CD4-positive, alpha-beta T cell treated with Interferon alpha-2 for 1 hour (primary cell): ENCODE measurements at places on chromosomes 6 and 20.
A peak's percentile ranks its signal among the peaks of the same experiment; 100 is the strongest.

DNA sequence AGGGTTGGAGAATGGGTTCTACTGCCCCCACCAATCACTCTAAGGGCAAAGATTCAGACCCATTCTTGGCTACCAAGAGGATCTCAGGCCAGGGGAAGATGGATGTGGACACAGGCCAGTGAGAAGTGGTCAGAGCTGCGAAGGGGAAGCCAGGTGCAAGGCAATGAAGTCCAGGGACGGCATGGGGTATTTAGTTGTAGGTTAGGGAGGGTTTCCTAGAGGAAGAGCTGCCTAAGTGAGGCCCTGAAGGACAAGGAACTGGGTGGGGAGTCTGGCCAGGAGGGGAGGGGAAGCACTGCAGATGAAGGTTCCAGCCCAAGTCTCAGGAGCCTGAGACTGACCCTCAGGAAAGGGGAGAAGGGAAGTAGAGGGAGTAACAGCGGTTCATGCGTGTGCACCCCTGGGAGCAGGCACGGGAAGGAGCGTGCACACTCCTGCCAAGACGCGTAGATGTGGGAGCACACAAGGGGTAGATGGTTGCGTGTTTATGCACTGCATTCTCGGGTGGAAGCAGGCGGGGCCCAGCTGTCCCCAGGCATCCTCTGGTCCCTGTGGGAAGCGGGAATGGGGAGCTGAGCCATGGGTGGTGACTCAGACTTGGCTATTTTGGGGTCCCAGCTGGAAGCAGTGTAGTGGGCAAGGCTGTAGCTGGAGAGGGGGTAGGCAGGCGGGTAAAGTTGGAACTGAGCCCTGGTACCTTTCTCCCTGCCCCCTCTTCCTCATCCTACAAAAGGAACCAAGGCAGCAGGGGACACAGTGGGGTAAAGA, 3.3 kb downstream of the ACTL10 start:
- DNase-seq, result no peak

GRCh38 chr6:7300926-7301325, 12.1 kb downstream of the SSR1 start:
- no peak for DNase-seq

- no peak for DNase-seq
Observed at GRCh38 chr6:97705568-97705967, 422.6 kb upstream of the MMS22L start.

- DNase-seq, result no peak
Observed at GRCh38 chr6:22638320-22638719, 69.0 kb downstream of the HDGFL1 start.

- no peak for DNase-seq
Observed at GRCh38 chr6:36230371-36230770, 33.8 kb downstream of the BRPF3 start.

DNA sequence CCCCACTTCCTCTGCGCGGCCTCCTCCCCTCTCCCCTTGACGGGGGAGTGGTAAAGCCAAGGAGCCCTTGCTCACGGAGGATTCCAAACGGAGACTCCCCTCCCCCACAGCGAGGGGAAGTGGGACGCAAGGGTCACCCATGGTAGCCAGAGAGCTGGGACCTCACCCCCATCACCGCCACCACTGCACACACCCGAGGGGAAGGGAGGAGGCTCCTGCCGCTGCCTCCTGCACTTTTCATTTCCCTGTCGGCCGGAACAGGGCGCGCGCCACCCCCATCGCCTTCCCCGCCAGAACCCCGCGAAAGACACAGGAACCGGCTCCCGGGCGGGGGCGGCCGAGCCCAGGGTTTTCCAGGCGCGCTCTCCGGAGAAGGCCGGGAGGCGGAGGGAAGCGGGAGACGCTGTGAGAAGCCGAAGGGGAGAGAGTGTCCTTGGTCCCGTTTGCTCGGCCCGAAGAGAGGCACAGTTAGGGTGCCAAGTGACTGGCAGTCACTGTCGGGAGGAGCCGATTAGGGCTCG, 789 bp downstream of the CCND3 start:
- DNase-seq, result peak; percentile 62

DNA sequence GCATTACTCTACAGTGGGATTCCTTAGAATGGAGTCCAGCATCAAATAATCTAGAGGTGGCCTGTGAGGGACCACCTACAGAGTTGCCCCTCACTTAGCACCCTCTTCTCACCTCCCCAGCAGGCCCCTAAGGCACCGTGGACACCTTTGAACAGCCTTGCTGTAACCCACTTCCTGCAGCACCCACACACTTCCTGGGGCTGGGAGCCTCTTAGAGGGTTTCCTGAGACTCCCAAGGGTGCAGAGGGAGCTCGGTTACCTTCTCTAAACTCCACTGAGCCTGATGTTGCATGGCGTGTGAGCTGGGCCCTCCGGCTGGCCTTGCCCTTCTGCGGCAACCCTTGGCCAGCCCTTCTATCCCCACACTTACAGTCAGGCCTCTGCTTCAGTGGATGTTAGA, 7.3 kb upstream of the SIRPG start:
- peak; percentile 64 for DNase-seq

DNA sequence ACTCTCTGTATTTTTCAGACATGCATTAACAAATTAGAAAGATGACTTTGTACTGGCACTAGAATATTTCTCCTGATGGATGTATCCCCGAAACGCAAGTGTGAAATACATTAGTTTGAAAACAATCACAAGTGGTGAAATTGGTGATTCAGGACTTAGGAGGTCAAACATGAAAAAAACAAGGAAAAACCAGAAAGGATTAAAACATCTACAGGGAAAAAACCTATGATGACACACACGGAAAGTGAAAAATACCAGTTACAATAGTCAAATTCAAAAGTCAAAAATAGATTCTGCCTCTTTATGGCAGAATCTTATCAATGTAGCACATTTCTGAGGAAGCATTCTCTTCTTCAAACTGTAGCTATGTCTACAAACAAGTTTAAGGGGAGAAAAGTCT, 129.0 kb upstream of the SGK1 start:
- no peak for DNase-seq

DNA sequence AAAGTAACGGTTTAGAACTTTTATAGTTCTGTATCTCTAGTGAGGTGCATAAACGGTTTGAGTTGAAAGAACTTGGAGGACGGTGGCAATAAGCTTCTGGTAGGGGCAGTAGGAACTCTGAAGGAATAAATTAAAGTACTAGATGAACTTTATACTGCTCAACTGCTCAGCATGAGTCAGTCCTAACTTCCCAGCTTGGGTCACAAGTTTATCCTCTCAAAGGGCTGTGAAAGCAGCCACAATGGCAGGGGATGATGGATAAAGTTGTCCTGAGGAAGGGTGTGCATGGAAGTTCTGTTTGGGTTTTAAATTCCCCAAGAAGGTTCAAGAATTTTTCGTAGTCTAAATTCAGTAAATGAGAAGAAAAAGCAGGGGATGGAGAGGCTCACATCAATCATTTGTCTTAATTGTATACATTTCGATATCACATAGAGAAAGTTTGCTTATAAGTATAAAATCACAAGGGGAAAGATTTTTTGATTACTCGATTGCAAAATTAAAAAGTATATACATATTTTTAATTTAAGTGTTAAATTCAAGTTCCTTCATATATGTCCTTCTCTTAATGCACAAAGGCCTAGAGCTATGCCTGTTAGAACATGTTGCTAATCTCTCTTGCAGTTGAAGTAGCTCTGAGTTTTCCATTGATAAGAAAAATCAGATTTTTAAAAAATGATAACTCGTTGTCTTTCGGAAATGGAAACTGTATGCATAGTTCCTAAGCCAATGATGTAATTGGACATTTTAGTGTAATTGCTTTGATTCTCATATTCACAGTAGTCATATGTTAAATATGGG, 55.3 kb upstream of the JAG1 start:
- no peak for DNase-seq

- DNase-seq, result no peak
Observed at GRCh38 chr20:36571564-36572504, 1.6 kb upstream of the TGIF2 start.

DNA sequence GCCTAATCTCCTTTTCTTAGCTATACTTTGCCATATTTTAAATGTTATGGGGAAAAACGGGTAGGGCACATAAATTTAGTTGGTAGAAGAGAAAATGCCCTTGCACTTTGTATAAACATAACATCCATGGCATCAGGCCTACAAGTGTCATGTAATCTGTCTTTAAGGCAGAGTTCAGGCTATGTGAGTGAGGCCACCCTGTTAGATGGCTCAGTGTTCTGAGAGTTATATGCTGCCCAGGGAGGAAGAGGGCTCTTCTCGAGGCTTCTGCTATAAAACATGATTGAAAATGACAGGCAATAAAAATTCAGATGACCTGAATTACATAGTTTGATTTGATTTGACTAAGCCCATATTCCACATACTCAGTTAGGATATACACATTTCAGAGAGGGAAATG, 553.6 kb upstream of the MAP3K7 start:
- DNase-seq, result no peak

GRCh38 chr6:52522151-52522626, 54.7 kb downstream of the TRAM2 start:
- no peak for DNase-seq

DNA sequence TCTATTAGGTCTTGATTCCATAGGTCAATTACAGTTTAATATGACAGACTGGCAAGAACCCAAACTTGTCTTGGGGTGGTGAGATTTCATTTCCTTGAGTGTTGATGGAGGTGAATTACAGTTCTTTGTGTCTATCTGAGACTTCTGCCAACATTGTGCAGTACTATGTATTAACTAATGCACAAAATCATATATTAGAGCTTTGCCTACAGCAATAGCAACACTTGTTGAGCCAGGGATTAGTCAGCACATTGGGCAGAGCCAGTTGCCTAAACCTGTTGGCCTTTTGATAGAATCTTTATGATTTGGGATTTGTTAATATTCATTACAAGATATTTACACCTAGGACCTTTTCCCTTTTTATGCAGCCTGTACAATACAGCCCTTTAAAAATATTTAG, 135.3 kb upstream of the CENPW start:
- no peak for DNase-seq

- no peak for DNase-seq
Observed at GRCh38 chr6:76506808-76507207, 434.3 kb upstream of the IMPG1 start.

- no peak for DNase-seq
Observed at GRCh38 chr6:153624528-153624927, 414.5 kb upstream of the OPRM1 start.

DNA sequence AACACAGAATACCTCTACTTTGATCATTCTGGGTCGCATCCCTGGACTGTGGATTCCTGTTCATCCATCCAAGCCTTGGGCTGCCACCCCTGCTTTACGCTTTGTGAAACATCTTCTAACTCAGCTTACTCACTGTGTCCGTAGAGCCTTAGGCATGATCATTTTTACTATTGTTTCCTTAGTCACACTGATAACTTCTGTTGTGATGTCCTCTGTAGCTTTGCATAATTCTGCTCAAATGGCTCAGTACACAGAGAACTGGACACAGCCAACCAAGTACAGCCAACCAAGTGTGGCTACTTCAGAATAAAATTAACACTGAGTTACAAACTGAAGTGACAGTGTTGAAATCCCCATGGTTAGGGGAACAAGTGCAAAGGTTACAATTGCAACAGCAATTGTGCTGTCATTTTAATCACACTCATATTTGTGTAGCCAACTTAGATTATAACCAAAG, 8.6 kb upstream of the FKBP1A start:
- no peak for DNase-seq

DNA sequence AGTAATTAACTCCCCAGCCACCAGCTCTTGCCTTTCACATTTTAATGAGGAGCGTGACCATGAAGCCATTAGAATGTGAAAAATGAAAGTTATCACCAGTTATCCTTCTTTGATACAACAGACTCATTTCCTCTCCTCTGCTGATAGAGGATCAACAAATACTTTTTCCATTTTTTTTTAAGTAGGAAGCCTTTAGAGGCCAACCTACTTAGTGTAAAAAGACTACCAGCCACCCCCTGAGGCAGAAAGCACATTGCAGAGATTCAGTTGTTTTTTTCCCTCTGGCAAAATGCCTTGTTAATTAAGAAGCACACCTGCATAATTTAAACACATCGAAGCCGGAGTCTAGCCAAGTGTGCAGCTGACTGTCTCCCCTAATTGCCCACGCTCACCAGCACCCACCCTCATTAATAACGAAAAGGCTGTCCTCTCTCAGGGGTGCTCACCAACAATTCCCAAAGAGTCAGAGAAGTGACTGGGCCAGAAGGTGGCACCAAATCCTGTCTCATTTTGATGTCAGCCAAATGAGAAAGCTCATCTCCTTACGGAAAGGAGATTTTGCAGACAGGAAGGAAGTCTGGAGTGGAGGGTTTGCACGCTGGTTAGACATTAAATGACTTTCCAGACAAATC, 60.9 kb upstream of the MC3R start:
- DNase-seq, result no peak

GRCh38 chr6:41942067-41942851, 651 bp upstream of the CCND3 start:
- no peak for DNase-seq

DNA sequence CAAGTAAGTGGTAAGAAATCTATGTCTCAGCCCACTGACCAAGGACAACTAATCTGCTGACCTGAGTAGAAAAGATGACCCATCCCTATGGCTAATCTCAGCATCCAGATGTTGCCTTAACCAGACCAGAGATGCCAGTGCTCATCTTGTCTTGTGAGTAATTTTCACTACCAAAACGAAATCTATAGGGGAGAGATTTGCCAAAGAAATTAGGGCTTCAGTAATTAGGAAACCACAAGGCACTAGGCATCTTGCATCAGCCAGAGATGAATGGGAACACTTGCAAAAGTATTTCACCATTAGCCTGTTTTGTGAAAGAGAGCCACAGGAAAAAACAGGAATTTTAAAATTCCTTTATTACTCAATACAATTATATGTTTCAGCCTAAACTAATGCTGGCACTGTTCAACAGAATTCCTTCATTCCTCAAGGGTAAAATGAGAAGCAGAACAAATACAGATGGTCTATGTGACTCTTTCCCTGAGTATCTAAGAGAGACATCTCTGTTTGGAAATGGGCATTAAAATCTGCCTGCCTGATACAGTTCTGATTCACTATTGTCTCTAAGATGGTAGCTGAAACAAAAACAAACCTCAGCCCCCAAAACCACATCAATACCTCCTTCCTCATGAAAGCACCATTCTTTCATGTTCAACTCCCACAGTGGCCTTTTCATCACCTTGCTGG, 87.8 kb downstream of the GMDS start:
- DNase-seq, result no peak

- peak; percentile 48 for DNase-seq
Observed at GRCh38 chr6:90266905-90267621, 29.6 kb downstream of the BACH2 start.

GRCh38 chr6:4491501-4492260, 284.5 kb upstream of the CDYL start:
- no peak for DNase-seq

GRCh38 chr6:112874881-112875280, 527.8 kb downstream of the RFPL4B start:
- DNase-seq, result no peak

DNA sequence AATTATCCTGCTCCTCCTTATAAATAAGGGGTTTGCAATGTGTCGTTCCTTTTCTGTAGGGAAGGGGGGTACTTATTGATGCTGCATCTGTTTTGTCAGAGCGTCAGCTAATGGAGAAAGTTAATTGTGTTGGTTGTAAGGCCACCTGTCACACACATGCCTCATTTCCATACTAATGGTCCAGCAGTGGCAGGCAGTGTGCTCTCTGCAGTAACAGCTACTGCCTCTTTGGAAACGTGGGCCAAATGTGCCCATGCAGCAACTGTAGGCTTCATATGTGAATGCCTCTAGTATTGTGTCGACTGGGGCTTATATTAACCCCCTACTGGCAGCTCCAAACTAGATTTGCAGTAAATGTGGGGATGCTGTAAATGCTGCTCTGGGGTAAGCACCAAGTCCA, 56.3 kb upstream of the OLIG3 start:
- no peak for DNase-seq
